ENCODE measurements at places on chromosomes 6 and 20.
A peak's percentile ranks its signal among the peaks of the same experiment; 100 is the strongest.

DNA sequence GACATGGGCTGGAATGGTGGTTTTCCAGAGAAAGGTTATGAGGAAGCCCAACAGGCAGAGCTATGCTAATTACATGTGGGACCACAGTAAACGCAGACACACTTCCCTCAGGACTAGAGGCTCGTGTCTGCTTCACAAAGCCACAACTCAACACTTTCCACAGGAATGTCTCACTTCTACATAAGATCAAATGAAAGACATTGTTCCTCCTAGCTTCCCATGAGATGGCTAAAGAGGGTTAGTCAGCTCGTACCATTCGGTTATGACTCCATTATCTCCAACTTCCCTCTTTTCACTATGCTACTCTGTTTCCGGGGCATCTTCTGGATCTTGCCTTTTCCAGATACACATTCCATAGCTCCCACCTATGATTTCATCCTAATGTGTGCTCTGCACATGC lies 29.1 kb upstream of the ZC3H12D start:
- DNase-seq = no peak

- DNase-seq = no peak
Observed at GRCh38 chr6:47230579-47230978, 79.1 kb downstream of the TNFRSF21 start.

GRCh38 chr20:40275738-40276137 lies 413.3 kb downstream of the MAFB start:
- no peak for DNase-seq

DNA sequence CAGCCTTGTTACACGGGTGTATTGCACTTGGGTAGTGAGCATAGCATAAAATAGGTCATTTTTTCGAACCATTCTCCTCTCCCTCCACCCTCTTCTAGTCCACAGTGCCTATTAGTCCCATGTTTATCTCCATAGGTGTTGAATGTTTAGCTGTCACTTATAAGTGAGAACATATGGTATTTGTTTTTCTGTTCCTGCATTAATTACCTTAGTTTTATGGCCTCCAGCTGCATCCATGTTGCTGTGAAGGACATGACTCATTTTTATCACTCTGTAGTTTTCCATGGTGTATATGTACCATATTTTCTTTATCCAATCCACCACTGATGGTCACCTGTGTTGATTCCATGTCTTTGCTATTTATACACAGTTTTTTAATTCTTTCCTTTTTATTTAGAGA lies 889.5 kb downstream of the EYS start:
- no peak for DNase-seq

- DNase-seq = no peak
Observed at GRCh38 chr6:98657764-98658163, 176.6 kb upstream of the POU3F2 start.

- DNase-seq = no peak
Observed at GRCh38 chr6:39289490-39289889, 24.7 kb downstream of the KCNK17 start.

GRCh38 chr6:124467366-124467765 lies 494.9 kb upstream of the RNF217 start:
- DNase-seq = no peak

DNA sequence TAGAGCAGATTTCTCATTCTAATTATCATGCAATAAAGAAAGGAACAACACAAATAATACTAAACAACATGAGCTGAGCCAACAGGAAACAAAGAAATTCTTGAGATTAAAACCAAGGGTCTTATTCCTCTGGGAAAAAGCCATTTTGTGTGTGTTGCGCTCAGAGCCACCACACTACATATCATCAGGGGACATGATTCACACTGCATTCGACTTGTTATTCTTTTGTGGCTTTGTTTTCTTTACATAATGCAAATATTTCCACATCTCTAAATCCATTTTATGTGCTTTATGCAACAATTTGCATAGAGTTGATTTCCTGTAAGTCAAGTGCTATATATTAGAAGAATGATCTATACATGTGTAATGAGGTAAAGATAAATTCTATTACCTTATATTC lies 719.6 kb downstream of the TBC1D32 start:
- no peak for DNase-seq

- no peak for DNase-seq
Observed at GRCh38 chr20:54633374-54634355, 158.3 kb downstream of the DOK5 start.

- no peak for DNase-seq
Observed at GRCh38 chr20:37102571-37102970, 6.8 kb upstream of the RBL1 start.

GRCh38 chr6:149567945-149568585 lies 1.9 kb downstream of the GINM1 start:
- DNase-seq = no peak

DNA sequence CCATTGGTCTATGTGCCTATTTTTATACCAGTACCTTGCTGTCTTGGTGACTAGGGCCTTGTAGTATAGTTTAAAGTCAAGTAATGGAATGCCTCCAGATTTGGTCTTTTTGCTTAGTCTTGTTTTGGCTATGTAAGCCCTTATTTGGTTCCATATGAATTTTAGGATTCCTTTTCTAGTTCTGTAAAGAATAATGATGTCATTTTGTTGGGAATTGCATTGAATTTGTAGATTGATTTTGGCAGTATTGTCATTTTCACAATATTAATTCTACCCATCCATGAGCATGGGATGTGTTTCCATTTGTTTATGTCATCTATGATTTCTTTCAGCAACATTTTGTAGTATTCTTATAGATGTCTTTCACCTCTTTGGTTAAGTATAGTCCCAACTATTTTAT lies 96.4 kb upstream of the PAK5 start:
- no peak for DNase-seq

GRCh38 chr6:125959041-125959440 lies 2.5 kb downstream of the HINT3 start:
- no peak for DNase-seq

DNA sequence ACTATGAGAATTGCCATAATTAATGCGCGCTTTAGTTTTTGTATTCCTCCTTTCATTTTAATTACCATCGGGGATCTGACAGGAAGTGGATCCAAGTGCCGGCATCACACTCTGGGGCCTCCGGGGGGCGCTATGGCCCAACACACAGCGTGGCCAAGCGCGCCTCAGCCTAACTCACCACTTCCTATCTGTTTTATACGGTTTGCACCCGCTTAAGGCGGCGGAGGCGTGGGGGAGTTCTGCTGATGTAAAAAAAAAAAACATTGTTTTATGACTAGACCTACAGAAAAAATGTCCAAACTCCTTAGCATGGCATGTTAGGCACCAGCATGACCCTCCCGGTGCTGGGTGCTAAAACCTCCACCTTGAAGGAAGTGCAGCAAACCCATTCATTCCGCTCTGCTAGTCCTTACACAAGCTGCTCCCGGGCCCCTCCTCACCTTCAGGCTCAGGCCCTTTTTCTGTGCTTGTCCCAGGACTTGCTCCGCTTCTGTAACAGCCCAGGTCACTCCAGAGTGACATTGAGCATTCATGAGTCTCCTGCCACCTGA lies 4.5 kb upstream of the EBF4 start:
- DNase-seq = peak; percentile 79

DNA sequence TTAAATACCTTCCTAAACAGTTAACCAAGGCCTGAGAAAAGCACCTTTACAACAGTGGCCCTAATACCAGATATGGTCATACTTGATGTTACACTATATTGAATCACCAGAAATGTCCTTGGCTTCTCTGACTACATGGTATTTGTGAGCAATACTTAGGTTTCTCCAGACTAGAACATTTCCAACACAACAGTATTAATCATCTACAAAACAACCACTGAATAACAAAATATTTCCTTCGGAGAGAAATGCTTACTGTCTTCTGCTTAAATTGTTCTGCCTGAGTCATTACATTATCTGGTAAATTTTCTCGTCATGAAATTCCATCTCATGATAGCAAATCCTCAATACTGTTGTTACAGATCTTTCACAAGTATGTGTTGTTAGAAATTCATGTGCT lies 252.9 kb upstream of the RUNX2 start:
- DNase-seq = no peak

DNA sequence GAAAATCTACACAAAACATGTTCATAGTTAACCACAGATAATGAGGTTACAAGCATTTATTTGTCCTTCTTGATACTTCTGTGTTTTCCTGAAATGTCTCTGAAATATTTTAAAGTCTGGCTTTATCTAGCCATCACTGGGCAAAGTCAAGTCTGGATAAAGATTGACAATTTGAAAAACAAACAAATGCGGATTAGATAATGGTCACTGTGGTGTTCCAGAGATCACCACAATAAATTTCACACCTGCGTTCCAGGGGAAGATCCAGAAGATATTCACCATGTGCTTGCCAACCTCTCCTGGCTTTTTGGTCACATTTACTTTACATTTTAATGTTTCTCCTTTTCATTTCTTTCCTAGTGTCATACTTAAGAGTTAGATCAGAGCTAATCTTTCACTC lies 109.7 kb upstream of the CCDC28A start:
- no peak for DNase-seq

- no peak for DNase-seq
Observed at GRCh38 chr6:75171567-75171966, 34.3 kb downstream of the COL12A1 start.

GRCh38 chr6:81843302-81843701 lies 90.8 kb upstream of the TENT5A start:
- DNase-seq = no peak

GRCh38 chr20:32635764-32636163 lies 38.0 kb downstream of the C20orf203 start:
- DNase-seq = no peak

GRCh38 chr6:46265373-46265772 lies 94.6 kb upstream of the ENPP5 start:
- no peak for DNase-seq

GRCh38 chr6:53630533-53631226 lies 34.9 kb downstream of the KLHL31 start:
- DNase-seq = no peak

- no peak for DNase-seq
Observed at GRCh38 chr6:120083186-120083585, 733.6 kb upstream of the MAN1A1 start.

Measured in HuH-7.5 (cell line).